Erythroblast (primary cell): ENCODE measurements at places on chromosomes 12 and 14.

DNA sequence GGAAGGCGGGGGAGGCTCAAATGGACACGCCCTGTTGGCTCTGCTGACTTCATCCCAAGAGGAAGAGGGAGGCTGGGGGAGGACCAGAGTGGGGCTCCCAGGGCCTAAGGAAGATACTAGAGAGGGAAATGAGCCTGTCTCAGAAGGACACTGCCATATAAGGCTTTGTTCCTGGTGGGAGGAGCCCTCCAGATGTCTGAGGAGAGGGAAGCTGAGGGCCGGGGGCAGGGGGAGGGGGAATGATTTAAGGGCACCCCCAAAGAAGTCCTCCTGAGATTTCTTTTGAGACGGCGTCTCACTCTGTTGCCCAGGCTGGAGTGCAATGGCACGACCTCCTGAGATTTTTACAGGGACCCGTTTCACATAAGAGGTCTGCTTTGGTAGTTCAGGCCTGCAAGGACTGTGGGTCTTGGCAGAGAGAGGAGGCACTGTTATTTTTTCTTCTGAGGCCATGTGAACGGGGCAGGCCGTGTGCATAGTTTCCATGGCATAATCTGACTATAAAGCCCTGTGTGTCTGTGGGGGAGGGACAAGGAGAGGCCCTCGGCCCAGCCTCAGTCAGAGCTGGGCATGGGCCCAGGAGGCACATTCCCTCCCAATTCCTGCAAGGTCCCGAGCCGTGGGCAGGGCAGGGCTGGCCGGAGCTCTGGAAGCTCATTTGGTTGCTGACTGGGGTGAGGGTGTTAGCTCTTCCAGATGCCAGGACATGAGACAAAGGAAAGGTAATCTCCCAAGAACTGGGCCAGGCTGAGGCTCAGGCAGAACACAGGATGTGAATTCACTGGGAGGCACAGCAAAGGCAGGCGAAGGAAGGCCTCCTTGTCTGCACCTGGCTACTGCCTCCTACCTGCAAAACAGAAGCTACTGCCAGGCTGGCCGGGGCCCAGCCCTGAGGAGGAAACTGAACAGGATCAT is 22.2 kb upstream of the PLEKHG3 start:
- no peak for DNase-seq

DNA sequence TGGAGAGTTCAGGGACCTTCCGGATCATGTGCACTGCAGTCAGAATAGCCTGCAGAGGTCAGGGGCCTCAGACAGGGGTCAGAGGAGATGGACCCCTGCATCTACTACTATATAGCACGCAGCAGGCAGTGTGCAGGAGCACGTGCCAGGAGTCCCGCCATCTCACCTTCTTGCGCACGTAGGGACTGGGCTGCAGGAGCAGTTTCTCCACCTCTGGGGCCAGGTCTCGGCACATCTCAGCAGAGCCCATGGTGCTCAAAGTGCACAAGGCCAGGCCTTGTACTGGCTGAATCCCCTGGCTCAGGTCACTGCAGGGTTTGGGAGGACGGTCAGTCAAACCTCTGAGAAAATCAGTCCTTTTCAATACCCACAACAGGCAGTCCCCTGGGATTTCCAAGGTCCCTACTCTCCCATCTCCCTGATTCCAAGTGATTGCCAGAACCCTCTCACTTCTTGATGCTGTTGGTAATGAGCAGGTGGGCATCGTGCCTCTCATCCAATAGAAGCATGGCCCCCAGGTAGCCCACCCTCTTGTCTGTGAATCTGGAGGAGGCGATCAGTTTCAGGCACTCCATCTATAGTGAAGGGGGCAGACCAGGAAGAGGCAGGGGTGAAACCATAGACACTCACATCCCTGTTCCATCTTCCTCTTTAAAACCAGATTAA is 1.3 kb downstream of the AP1G2 start:
- no peak for DNase-seq

- no peak for DNase-seq
Observed at GRCh38 chr12:93793983-93794382, 116.8 kb downstream of the CRADD start.

GRCh38 chr14:97777622-97778355 is 980.6 kb downstream of the VRK1 start:
- DNase-seq, result no peak

- no peak for DNase-seq
Observed at GRCh38 chr14:29043737-29044136, 277.1 kb downstream of the FOXG1 start.

DNA sequence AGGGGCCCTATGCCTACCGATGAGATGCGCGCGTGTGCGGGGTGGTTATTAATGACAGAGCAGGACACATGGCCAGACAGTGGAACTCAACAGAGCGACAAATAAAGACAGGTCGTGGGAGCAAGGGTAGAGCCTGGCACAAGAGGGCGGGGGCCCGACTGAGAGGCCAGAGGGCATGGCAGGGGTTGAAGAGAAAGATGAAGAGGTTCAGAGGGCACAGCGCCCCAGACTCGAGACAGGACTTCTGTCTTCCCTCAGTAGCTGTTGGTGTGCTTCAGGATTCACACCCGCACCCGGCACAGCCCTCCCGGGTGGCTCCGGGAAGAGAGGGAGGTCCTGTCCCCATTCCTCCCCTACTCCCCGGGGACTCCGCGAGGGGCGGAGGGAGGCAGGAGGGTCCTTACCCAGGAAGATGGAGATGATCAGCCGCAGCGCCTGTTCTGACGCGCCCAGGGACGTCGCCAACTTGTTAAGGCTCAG is 366 bp downstream of the LPCAT3 start:
- peak; percentile 79 for DNase-seq

DNA sequence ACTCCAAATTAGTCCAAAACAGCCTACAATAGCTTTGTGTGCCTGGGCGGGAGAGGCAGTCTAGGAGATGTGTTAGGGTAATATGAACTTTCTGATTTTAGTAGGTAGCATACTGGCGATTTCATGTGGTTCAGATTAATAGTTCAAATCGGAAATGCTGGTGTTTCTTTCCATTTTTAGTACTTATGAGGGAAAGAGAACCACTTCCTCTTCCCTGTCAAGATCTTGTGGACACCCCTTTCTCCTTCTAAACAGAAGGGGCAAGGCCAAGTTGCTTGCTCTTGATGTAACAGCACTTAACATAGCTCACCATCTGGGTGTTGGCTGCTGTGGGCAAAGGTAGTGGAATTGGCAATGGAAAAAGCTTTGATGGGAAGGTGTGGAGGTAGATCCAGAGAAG is 32.2 kb upstream of the IGF1 start:
- no peak for DNase-seq

DNA sequence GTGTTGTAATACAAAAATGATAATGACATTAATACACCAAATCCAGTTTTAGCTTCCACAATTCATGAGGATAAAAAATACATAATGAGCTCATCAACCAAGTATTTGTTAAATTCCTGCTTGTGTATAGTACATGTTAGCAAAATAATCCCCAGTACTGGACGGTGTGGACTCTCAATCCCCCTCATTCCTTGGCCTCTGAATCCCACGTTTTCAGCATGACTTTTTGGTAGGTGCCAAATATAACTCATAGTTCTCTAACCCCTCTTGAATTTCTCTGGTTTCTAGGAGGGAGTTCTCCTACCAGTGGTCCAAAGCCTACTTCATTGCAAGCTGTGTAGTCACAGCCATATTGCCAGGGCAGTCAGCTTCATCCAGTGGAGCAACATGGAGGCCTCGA is 41.4 kb upstream of the EPS8 start:
- DNase-seq, result no peak

DNA sequence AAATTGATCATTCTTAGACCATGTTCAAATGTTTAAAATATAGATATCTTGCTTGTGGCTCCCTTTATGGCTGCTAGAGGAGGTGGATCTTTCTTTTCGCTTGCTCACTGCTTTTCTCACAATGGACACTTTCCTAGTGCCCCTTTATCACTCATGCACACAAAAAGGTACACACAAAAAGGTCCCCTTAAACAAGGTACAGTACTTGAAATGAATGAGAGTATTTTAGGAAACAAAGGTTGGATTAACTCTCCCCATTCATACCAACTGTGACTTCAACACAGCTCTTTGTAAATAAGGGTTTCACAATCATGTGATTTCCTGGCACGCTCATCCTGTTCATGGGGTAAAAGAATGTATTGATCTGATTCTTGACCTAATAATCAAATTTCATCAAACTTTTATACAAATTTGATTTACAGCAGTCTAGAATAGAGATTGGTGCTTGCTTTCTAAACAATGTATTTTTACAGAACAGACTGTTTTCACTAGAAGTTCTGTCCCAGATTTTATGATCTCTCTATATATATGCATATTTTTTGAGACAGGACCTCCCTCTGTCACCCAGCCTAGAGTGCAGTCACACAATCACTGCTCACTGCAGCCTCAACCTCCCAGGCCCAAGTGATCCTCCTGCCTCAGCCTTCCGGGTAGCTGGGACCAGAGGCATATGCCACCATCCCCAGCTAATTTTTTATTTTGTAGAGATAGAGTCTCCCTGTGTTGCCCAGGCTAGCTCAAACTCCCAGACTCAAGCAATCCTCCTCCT is 34.4 kb upstream of the EPS8 start:
- no peak for DNase-seq
